ENCODE measurements at places on chromosomes 7 and 10.

- no peak for DNase-seq
These were observed 2.0 kb downstream of the SRI start for GRCh38 chr7:88217675-88218428.

GRCh38 chr7:39923091-39923490 is 27.0 kb upstream of the CDK13 start:
- DNase-seq: no peak

GRCh38 chr7:134454277-134454676 is 4.6 kb downstream of the AKR1B1 start:
- no peak for DNase-seq

DNA sequence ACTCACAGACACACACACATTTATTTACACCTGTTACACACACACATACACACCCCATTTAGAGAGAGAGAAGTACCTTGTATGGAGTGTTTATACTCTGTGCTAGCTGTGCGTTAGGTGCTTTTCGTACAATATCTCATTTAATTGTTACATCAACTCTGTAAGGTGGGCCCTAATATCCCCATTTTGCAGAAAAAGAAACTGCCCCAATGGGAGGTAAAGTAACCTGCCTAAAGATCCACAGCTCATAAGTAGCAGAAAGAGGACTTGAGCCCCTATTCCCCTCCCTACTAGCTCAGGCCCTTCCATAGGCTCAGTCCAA is 23.8 kb upstream of the RBM20 start:
- no peak for DNase-seq
